ENCODE measurements at places on chromosomes 1 and 21.

DNA sequence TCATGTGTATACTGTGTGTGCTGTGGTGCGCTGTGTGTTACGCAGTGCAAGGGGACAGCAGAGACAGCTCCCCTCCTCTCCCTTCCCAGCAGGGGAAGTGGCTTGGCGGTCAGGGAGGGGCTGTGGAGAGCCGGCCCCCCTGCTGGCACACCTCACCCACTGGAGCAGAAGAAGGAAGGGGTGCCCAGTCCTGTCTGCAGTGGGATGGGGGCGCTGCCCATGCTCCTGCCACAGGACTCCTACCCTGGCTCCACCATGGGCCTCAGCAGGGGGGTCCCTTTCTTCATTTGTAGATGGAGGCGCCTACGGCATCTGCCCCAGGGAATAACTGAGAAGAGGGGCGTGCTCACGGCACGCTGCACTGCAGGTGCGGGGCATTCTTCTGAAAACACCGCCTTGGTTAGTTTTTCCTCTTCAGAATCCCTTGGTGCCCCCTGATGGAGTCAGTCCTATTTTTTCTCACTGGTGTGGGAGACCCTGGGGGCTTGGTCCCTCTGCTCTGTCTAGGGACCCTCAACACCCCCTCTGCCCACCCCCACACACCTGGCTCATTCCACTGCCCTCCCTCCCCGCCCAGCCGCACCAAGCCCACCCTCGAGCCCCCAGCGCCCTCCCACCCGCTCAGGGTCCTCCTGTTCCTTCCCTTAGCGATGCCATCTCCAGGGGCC lies 13.8 kb upstream of the LDLRAP1 start:
- no peak for DNase-seq

DNA sequence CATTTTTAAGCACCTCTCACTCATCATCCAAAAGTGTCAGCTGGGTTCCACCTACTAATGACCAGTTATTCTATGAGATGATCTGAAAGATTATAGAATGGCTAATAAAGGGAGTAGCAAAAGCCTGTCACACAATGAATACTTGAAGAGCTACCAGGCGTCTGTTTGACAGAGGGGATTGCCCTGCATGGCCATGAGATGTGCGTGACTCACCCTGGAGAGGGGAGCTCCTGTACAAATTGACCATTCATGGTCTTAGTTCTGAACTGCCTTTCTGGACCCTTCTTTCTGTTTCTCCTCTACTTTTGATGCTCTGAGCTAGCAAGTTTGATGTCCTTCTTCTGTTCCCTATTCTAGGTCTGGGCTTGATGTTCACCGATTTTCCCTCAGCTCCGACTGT lies 85.2 kb upstream of the ABCD3 start:
- DNase-seq, result no peak

DNA sequence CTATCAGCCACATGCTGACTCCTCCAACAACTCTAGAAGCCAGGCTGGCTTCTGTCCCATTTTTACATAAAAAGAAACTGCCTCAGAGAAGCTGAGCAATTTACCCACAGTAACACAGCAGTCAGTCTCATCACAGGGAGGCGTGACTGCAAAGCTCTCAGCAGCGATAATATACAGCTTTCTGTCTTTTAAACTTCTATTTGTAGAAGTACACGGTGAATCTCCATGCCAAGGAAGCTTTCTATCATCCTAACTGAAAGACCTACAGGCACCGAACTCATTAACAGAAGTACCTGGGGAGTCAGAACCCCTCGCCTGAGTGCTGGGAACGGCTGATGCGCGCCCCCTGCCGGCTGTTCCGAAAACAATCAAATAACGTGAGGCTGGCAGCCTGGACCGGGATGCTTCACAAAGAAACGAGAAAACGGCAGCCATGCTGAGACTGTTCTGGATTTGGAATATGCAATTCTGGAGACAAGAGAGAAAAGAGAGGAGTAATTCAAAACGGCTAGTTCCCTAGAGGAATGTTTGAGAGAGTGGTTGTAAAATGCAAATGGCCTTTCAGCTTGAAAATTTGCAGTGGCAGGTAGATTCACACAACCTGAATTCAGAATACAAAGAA lies 43.5 kb upstream of the RAB4A start:
- peak; percentile 57 for DNase-seq

GRCh38 chr1:226110249-226111097 lies 48.0 kb downstream of the H3-3A start:
- DNase-seq, result peak; percentile 98

DNA sequence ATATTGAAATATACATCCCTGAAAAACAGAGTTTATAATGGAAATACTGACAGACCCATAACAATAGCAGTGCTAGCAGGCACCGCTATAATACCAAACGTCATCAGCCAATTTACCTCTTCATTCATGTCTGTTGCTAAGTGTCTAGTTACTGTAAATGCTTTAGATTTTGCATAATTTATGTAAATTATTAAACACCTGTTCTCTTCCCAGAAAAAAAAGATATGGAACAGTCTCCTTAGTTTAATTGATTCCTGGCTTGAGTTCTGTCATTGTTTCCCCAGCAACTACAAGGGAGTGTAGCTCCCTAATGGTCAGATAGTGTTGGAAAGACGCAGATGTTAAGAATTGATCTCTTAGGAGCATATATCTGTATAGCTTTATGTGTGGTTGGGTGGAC lies 817.9 kb upstream of the ADGRL2 start:
- DNase-seq, result no peak

- no peak for DNase-seq
Observed at GRCh38 chr1:230567221-230567575, 75.1 kb upstream of the COG2 start.

- DNase-seq, result no peak
Observed at GRCh38 chr1:50747394-50747793, 212.7 kb downstream of the FAF1 start.

DNA sequence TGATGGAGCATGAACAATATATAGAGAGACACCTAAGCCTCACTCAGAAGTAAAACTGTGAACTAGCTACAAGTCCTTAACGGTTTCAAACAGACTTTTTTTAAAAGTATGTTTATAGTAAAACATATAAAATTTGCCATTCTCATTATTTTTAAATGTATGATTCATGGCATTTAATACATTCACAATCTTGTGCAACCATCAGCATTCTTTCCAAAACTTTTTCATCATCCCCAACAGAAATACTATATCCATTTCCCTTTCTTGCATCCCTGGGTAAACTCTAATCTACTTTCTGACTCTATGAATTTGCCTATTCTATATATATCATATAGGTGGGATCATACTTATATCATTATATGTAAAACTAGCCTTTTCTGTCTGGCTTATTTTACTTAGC lies 25.5 kb downstream of the EVI5 start:
- DNase-seq, result no peak

- no peak for DNase-seq
Observed at GRCh38 chr1:94325377-94326302, 88.3 kb upstream of the ARHGAP29 start.

GRCh38 chr1:61395146-61395800 lies 312.9 kb downstream of the NFIA start:
- no peak for DNase-seq

GRCh38 chr1:157196245-157196543 lies 58.0 kb upstream of the ETV3 start:
- DNase-seq, result no peak

DNA sequence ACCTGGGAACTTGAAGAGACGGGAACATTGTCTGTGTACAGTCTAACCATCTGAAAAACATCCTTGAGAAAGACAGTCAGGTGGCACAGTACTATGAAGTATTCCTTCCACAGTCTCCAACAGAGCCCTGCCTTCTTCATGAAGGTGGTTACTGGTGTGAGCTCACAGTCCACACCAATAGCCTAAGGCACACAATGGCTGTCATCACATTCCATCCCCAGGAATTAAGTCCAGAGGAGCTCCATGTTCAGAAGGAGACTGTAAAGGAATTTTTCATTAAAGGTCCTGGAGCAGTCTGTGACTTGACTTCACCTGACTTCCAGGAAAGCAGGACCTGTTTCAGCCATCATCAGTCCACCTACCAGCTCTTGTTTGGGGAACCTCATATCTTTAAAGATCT lies 180.2 kb downstream of the C1orf21 start:
- DNase-seq, result no peak

DNA sequence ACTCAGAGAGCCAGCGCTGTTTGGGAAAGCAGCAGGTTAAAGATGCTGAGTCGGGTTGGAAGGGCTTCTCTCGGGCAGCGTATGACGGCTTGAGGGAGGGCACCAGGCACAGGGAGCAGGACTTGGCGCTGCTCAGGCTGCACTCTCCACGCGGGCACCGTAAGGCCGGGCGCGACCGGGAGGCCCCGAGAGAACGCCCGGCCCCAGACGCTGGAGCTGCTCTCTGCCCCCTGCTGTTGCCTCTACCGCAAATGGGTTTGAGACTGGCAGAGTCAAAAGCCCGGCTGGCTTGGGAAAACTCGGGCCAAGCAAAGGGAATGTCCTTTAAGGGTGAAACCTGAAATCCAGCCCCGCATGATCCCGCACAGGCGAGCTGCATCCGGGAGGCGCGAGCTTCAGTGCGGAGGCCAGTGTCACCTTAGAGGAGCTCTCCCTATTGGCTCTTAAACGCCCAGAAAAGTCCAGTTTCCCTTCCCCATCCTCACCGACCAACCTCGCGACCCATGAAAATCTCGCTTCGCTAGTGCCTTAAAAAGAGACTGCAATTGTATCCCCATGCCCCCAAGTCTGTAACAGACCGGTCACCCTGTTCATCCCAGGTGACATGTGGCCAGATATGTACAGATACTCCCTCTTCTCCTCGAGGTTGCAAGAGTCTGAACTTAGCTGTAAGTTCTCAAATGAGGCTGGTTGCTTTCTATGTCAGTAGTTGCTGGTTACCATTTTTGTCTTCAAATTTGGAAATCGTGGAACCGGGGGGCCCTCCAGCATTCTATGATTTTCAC lies 1.1 kb downstream of the PRRX1 start:
- DNase-seq, result no peak

DNA sequence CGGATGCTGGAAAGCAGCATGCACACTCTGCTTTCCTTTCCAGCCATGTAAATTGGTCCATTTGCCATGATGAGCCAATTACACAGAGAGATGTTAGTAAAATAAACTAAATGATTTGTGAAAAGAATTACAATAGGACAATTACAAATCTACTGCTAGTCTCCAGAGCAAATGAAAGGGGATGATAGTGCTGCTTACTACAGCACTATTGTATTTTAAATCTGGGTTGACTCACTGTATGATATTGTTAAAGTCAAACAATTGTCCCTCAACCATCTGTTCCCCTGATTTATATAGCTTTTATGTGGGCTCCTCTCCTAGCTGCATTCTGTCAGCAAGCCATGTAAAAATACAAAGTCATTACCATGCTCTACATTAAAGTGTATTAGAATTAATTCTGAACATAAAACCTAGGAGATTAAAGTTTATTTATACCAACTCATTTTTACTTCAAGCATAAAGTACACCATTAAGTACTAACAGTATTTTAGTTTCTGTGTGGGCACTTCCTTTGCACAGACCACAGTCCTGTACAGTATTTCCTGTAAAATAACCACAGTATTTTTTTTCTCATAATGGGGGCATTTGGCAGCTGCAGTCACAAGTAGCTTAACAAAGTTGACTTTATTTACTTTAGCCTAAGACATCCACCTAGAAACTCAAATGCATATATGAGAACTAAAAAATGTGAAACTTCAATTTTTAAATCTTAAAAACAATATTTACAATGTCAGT lies 135.8 kb downstream of the VAV3 start:
- no peak for DNase-seq

DNA sequence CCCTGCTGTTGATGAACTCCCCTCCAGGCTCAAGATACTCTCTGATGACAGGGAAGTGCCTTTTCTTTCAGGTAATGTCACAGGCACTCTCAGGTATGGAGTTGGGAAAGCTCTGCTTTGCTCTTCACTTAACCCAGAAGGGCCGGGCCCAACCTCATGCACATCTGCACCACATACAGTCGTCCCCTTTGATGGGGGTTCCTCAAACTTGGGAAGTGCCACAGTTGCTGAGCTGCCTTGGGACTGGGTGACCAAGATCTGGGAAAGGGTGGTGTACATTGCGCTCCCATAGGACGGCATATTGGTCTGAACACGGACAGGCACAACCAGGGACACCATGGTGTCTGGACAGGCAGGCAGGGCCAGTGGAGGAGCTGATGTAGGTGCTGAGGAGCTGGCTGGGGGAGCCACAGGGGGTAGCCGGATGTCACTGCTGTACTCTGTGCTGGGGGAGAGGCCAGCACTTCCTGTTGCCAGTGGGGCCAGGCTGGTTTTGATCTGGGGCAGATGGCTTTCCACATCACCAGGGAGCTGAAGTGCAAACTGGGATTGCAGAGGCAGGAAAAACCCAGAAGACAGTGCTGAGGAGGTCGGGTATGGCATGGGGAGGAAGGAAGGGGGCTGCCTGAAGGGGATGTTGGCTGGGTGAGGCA lies 96.2 kb upstream of the EDN2 start:
- DNase-seq, result no peak

- DNase-seq, result no peak
Observed at GRCh38 chr1:171800851-171801250, 19.4 kb downstream of the METTL13 start.

DNA sequence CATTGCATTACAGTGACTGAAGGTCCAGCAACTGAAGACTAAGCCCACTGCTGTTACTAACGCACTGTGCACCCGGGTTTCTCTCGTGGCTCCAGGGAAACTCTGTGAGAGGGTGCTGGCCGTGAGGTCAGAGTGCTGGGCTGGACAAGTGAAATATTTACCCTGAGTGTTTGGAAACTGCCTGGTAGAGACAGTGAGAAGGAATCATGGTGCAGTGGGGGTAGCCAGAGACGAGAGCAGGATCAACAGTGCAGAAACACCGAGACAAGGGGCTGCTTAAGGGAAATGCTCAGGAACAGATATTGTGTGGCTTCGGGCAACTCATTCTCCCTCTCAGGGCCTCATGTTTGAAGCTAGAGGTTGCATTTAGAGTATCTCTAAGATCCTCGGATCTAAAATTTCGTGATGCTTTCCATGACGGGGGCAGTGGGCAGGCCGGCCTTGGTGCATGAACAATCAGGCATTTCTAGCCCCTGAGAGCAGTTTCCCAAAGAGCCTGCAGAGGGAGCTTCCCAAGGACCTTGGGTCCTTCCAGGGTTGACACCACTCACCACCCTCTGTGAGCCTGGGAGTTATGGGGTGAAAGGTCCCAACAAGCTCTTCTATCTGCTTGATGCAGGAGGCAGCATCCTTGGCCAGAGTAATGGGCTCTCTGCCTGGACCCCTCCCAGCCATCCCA lies 9.7 kb downstream of the CD2 start:
- no peak for DNase-seq

GRCh38 chr21:42265231-42265812 lies 46.4 kb downstream of the ABCG1 start:
- DNase-seq, result no peak

DNA sequence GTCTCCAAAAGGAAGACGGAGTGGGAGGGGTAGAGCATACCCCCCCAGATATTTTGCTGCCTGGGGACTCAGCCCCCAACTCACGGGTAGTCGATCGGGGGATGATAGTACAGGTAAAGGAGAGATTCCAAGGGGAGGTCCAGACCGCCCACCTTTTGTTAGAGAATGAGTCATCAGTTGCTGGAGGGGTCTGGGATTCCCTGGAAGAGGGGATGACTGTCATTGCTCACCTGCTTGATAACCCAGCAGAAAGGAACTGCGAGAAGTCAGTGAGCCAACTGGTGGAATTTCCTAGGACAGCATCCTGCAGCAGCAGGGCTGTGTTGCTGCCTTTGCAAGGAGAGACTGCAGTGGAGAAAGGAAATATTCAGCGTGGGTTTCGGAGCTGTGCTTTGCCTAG lies 64.4 kb downstream of the MACF1 start:
- no peak for DNase-seq
